Stimulated activated CD4-positive, alpha-beta T cell treated with anti-CD3 and anti-CD28 coated beads, TNF-alpha, amount 100 ng/mL, for 4 hours (primary cell): ENCODE measurements at places on chromosomes 4 and X.

DNA sequence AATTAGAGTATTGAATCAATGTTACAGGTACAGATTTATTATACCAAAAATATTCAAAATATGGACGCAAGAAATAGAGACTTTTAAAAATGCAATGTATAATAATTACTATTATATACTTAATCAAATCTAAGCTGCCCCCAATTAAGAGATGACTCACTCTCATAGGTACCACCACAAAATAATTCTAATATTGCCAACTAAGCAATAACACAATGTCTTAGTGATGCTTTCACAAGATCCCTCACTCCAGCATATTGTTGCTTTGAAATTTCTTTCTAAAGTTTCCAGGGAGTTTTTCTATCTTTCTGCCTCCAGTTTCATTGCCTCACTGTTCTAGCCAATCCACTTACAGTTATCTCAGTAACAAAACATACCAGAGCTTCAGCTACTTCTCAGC is 270.0 kb upstream of the PABPC4L start:
- DNase-seq: no peak

- DNase-seq: no peak
Measured at GRCh38 chr4:113050837-113051236, 1.4 kb downstream of the ANK2 start.

DNA sequence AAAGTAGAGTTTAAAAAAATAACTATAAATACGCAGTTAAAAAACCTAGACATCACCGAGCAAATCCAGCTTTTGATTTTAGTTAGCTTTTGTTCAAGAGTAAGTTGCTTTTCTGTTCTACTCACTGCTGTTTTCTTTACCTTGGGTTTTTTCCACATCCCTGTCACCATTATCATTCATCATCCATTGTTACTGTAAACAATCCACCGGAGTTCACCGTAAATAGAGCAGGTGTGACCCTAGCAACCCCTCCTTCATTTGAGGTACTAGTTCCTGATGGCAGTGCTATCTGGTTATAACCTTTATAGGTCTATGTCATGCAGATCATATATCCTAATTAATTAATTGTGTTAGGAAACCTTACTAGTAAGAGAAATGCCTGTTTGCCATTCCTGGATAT is 43.0 kb upstream of the TEX13D start:
- DNase-seq: no peak

DNA sequence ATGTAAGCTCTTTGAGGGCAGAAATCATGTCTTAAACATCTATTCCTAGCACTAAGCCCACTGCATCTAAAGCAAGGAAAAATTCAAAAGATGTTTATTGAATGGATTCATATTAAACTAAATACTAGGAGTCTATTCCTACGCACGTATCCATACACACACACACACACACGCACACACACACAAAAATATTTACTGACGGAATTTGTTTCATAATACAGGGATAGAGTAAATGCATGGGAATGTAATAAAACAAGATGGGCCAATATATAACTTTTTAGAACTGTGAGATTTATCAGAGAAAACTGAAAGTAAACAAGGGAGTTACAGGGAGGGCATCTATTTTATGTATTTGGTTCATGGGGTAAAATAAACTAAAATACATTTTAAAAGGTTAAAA is 57.6 kb downstream of the WDFY3 start:
- no peak for DNase-seq

DNA sequence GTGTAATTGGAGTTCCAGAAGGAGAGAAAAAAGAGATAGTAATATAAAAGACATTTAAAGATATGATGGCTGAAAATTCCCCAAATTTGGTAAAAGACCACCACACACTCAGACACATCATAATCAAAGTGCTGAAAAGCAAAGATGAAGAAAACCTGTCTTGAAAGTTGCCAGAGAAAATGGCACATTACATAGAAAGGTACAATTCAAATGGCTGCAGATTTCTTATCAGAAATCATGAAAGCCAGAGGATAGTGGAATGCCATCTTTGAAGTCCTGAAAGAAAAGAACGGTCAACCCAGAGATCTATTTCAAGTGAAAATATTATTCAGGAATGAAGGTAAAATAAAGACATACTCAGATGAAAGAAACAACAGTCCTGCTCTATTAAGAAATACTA is 29.3 kb upstream of the PAGE4 start:
- no peak for DNase-seq

GRCh38 chr4:95249426-95250021 is 299.2 kb downstream of the UNC5C start:
- DNase-seq: no peak

DNA sequence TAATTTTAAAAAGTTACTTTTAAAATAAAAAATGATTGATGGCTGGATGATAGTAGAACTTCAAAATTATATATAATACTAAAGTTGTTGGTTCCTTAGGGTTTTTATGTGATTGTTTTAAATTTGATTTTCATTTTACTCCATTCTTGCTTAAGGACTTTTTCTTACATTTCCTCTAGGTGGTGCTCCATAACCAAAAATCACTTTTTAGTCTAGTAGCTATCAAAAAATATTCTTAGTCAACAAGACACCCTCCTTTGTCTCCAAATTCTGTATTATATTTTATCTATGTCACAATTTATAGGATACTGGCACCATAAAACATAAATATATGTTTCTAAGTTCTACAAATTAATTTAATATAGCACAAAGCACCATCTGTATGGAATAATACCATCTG is 67.2 kb upstream of the BRWD3 start:
- DNase-seq: no peak

GRCh38 chr4:90030953-90031352 is 96.2 kb upstream of the CCSER1 start:
- DNase-seq: no peak

- DNase-seq: no peak
Measured at GRCh38 chr4:23171976-23172375, 479.2 kb downstream of the GBA3 start.

- no peak for DNase-seq
Measured at GRCh38 chr4:158444621-158445020, 77.1 kb upstream of the RXFP1 start.

- no peak for DNase-seq
Measured at GRCh38 chr4:150217192-150217591, 138.9 kb downstream of the DCLK2 start.

- DNase-seq: no peak
Measured at GRCh38 chr4:16794816-16795445, 103.5 kb downstream of the LDB2 start.

DNA sequence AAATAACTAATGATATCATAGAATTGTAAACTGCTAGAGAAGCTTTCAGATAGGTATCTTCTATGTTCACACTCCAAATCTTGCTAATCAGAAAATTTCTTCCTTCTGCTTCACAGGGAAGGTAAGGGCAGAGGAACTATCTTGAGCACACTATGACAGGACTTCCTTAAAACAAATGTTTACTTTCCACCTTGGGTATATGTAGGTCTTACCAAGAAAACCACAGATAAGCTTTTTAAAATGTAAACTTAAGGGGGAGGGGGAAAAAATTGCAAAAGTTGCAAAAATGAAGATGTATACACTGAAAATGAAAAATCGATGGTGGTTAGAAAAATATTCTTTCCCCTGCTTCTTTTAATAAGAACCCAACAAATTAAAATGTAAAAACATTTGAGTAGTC is 30.9 kb downstream of the YTHDC1 start:
- DNase-seq: no peak

DNA sequence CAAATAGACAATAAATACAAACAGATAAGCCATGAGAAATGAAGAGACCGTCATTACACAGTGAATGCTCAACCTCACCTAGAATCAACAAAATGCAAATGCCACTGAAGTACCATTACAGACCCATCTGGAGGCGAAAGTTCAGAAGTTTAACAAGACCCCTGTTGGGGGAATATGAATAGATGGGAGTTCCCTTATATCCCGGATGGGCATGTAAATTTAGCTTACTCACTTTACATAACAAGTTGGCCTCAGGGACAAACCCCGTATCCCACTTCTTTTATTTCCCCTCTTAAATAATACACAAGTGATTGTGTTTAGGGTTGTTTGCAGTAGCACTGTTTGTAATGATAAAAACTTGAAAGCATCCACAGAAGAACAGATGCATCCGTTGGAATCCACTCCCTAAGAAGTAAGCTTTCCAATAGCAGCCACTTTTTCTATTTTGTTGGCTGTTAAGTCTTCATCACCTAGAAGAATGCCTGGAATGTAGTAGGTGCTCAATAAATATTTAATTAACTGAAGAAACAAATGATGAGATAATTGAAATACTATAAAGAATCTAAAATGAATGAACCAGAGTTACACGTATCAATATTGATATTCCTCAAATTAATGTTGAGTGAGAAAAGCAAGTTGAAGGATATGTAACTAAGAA is 1076.3 kb upstream of the TENM3 start:
- DNase-seq: no peak

DNA sequence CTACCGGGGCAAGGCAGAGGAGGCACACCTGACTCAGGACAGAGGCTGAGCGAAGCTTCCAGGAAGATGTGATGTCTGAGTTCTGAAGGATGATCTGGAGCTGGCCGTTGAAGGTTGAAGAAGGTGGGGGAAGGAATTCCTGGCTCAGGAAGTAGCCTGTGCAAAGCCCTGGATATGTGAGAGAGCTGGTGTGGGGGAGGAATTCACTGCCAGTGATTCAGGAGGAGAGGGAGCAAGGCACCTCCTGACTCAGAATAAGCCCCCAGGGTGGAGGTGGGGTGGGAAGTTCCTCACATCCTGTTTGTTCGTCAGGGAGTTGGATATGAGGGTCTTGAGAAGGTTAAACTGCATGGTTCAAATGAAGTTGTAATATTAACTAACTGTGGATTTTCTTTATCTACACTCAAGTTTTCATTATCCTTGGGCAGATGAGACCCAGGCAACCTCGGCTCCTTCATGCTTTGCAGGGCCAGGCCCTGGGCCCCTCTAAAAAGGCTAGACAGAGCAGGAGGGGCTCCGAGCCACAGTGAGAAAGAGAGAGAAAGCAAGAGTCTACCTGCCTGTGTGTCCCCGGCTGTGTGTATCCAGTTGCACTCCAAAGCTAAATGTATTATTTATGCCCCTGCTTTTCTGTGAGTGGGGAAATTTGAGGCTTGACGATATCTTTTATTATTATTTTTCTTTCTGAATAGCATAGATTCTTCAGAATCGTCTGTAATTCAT is 7.1 kb downstream of the NHSL2 start:
- no peak for DNase-seq

GRCh38 chr4:83329521-83330110 is 5.0 kb downstream of the HPSE start:
- DNase-seq: no peak

- DNase-seq: no peak
Measured at GRCh38 chrX:155997436-155997835, at the start of gene IL9R. IL9R (plus strand) TSS chrX:155997696; CDS start chrX:155997760, 64 bp downstream.

DNA sequence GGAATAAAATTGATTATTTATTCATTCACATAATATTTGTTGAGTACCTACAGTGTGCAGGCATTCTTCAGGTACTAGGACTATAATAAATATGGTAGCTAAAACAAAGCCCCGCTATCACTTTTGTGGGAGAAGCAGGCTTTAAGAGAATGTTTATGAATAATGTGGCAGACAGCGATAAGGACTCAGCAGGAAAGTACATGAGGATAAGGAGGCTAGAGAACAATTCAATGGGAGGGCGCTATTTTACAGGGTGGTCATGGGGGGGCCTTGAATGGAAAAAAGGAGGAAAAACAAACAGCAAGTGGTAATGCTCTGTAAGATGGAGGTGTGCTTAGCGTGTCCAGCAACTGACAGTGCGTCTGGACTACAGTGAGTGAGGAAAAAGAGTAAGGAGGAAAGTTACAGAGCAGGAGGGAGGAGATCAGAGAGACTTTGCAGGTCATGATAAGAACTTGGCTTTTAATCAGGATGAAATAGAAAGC is 264.2 kb upstream of the ETNPPL start:
- no peak for DNase-seq

- DNase-seq: no peak
Measured at GRCh38 chr4:102610476-102610875, 109.3 kb downstream of the NFKB1 start.

- DNase-seq: no peak
Measured at GRCh38 chrX:123731258-123731986, 1.4 kb downstream of the THOC2 start.

DNA sequence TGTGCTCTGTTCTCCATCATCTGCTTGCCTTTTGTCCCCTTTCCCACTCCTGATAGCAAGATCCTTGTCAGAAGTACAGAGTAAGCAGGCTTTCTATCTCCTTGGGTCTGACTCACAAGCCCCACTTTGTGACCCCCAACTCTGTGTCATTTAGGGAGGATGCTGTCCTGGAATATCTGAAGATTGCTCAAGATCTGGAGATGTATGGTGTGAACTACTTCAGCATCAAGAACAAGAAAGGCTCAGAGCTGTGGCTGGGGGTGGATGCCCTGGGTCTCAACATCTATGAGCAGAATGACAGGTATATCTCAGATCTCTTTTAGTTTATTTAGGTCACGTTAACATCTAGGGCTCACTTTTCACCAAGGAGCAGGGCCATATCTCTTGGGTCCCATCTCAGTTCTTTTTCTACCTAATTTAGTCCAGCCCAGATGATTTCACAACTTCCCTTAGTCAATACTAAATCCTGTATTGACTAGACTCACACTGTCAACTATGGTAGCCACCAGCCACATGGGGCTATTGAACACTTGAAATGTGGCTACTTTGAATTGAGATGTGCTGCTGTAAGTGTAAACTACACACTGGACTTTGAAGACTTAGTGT is 64.3 kb downstream of the MSN start:
- no peak for DNase-seq

- DNase-seq: no peak
Measured at GRCh38 chr4:1345903-1346780, 866 bp upstream of the UVSSA start.

- no peak for DNase-seq
Measured at GRCh38 chr4:67134616-67135015, 410.7 kb downstream of the CENPC start.

DNA sequence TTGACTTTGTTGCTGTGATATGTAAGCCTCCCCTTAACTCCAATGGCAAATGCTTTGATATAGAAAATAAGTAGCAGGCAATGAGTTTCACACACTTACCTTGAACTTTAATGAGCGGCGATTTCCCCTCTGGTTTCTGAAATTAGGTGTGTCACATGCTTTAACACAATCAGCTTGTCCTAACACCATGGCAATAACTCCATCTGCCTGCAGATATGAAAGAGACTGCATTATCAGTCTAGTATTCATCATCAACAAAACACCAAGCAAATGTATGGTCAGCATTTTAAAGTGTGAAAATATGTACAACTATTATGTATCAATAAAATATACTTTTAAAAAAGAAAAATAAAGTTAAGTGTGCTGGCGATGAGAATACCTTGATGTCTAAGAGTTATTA is 128.8 kb upstream of the FAM9B start:
- DNase-seq: no peak

DNA sequence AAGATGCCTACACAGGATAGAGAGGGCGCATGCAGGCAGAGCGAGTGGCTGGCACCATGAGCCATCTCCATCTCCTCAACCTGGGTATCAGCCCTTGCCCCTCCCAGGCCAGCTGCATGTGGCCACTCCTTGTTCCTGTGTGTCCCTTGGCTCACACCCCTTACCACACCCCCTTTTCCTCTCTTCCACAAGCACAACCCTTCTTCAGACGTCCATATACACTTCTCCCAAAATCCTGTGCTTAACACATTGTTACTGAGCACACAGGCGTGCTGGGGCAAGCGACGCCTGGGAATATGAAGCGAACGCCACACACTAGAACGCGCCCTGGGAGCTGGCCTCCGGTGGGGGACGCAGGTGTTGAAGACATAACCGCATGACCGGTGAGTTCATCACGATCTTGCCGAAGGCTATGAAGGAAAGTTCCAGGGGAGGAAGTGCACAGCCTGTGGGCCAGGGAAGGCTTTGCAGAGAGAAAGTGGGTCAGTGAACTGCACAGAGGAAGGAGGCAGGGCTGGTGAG is 19.1 kb upstream of the KIAA0232 start:
- no peak for DNase-seq
